ENCODE measurements at places on chromosomes 1 and 21.

DNA sequence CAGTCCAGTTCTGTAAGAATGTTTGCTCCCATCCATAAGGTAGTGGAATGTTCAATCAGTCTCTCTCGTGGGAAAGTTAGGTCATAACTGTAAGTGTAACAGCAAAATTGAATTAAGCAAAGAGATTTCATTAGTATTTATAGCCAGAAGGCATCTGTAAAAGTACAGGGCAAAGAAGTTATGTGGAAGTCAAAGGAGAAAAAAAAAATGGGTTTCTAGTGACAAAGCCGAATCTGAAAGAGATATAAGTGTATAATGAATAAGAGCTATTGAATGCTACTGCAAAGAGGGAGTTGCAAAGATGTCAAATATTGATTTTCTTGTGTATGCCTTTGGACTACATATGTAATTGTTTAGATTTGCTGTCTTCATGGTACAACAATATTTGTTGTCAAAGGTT, 47.4 kb upstream of the FOXD3 start:
- no peak for DNase-seq

DNA sequence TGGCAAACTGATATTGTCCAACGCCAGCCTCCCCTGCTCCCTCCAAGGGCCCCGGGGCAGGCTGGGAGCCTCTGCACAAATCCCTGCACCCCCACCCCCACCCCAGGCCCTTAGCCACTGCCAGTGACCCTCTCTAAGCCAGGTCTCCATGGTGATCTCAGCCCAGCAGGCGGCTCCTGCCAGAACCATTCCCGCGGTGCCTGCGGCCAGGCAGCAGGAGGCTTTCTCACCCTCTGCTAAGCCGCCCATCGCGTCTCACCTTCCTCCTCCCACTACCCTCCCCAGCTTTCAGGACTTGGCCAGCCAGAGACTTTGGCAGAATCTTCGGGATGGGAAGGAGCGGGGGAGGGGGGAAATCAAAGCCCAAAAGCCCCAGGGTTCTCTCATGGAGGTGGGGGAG, 46.8 kb upstream of the WASF2 start:
- no peak for DNase-seq

GRCh38 chr1:221706876-221707582, 34.9 kb downstream of the DUSP10 start:
- DNase-seq, result no peak

DNA sequence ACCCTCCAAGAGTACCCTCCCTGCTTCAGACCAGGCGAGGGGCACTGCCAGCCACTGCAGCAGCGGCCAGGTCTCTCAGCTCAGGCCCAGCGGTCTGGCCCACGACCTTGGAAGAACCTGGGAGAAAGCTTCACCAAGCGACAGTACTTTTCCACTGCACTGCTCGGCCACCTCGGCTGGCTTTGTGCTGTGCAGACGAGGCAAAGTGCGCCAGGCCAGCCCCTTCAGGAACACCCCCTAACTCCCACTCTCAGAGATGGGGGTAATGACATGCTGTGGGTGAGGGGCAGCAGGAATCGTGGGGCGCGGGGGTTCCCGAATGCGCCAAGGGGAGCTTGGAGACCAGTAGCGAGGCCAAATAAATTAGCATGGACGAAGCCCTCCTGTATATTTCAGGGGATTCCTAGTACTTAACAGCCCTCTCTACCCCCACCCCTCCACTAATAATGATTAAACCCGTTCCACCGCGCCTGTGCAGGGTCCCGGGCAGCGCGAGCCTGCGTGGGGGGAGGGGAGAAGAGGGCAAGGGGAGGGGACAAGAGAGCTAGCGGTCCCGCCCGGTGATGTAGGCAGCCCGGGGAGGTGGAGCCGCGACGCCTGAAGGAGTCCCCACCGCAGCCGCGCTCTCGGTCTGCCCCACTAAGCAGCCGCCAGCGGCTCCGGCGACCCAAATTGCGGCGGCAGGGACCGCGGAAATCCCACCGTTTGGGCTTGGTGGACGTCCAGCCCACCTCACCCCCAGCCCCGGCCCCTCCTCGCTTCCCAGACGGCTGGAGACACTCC, at the start of gene FAM43B:
FAM43B (plus strand) TSS at position 629 of the 783 bp plus-strand sequence. CDS start 401 bp downstream, outside the sequence.
- no peak for DNase-seq

- DNase-seq, result no peak
These were observed 14.1 kb upstream of the LMNA start for GRCh38 chr1:156100205-156100995.

- no peak for DNase-seq
These were observed 197.4 kb upstream of the GALNT2 start for GRCh38 chr1:229869687-229870086.
